Activated T-cell treated with anti-CD3 and anti-CD28 coated beads for 24 hours (primary cell): ENCODE measurements at places on chromosomes 4 and X.

DNA sequence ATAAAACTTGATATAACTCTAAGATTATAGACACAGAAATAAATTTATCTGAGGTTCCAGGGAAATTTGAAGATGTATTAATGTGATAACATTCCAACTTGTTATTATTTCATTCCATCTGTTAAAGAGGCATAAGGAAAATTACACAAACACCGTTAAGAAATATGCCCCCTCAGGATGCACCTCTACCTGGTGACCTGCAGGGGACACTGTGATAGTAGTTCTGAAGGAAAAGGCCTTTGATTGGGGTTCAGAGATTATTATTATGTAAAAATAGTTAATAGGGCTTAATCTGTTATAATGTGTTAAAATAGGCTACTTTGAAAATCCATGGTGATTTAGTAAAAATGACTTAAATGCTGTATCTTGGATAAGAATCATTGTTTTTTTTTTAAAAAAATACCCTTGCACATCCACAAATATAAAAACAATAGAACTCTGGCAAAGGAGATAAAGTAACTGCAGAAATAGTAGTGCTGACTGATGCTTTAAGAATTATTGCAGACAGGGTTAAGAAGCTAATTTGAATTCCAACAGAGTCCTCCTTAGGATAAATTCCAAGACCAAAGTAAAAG lies 6.1 kb upstream of the ABRAXAS1 start:
- no peak for DNase-seq

GRCh38 chrX:25015486-25016360 lies at the start of gene ARX:
Gene ARX, minus strand, starts transcription at chrX:25015965. Its CDS starts 228 bp downstream, at chrX:25015737.
- no peak for DNase-seq

- DNase-seq, result no peak
Observed at GRCh38 chr4:91914176-91914804, 389.5 kb upstream of the GRID2 start.

- no peak for DNase-seq
Observed at GRCh38 chrX:31213941-31214340, 142.1 kb upstream of the FTHL17 start.

GRCh38 chrX:102624105-102624504 lies 24.8 kb downstream of the ARMCX5 start:
- DNase-seq, result no peak

DNA sequence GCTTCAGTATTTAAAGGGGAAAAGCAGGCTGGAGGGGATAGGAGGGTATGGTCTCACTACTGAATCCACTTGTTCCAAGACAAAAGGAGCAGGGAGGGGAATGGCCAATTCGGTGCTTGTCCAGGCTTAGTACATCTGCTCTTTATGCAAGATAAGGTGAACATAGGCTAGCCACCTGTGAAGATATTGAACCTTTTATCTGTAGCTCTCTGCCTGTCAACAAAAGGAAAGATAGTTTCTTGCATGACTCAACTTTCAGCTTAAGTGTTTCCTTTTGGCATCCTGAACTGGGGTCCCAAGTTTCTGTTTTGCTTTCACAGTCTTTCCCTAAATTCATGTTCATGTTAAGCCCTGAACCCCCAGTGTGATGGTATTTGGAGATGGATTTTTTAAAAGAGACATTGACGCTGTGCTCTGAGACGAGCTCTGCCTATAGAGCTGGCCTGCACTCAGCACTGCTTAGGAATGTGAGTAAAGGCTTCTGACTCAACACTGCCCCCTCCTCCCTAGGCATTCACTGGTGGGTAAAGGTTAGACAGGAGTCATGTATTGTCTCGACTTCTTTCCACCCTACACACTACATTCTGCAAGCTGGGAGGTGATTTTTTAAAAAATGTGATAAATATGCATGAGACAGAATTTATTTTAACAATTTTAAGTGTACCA lies 28.2 kb downstream of the FAM149A start:
- no peak for DNase-seq

GRCh38 chrX:72247206-72247942 lies 8.5 kb upstream of the ERCC6L start:
- no peak for DNase-seq

DNA sequence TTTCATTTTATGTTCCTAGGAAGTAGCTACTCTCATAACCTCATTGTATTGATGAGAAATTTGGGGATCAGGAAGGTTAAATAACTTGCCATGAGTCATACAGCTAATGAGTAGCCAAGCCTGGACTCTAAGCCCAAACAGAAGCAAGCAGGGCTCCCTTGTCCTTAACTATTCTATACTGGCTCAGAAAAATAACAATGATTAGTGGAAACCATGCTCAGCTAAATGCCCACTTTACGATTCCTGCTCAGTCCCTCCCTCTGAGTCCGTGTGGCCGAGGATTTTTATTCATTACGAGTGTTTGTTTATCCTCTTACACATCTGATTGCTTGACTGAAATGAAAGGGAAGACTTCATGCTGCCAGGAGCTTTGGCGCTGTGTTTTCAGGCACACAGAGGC lies 100.9 kb downstream of the SLC34A2 start:
- DNase-seq, result no peak

DNA sequence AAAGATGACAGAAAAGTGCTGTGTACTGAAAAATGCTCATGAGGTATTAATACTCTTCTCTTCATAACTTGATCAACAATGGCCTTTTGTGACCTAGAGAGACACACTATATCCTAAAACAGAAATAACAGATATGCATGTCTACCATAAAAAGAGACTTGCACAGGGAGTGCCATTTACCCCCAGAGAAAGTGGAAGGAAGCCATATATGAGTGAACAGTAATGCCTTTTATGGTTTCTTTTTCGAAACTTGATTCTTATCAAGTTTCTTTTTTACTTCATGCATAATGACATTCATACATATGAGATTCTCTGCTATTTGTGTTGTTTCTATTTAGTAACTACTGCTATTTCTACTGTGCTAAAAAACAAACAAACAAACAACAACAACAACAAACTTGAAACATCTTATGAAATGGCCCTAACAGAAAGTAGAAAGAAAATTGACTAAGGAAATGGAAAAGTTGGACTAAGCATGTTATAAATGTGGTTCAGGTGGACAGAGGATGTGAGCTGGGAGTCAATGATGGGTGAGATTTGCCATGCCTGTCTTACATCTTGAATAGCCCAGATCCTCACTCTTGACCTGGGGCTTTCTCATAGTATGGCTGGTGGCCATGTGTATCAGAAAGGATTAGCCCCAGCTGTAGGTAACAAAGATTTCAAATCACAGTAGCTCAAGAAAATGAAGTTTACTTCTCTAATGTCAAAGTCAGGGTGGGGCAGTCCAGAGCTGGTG lies 43.8 kb downstream of the GEMIN8 start:
- no peak for DNase-seq

- DNase-seq, result no peak
Observed at GRCh38 chrX:97039363-97040029, 155.8 kb downstream of the RPA4 start.

DNA sequence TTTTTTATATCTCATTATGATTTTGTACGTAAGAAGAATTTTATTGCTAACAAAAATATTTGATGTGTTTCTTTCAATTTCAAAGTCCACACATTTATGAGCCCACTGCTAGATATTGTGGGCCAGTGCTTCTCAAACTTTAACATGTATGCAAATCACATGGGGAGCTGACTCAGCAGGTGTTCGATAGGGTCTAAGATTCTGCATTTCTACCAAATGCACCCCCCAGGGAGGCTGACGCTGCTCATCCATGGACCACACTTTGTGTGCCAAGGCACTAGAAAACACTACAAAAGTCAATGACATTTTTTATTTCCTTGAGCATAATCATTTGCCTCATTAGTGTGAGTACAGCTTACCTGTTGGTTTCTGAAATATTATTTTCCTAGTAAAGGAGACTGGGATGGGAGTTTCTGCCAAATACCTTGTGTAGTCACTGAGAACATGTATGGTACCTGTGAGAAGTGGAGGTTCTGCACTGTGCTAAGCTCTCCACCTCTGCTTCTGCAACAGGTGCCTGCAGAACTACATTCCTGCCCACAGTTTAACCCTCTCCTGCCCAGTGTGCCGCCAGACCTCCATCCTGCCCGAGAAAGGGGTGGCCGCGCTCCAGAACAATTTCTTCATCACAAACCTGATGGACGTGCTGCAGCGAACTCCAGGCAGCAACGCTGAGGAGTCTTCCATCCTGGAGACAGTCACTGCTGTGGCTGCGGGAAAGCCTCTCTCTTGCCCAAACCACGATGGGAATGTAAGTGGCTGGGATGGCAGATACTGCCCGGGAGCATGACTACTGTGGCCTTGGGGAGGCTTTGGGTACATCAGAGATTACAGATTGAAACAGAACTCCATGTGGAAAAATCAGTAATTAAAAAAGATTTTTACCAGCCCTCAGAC lies 68.9 kb upstream of the MND1 start:
- DNase-seq, result no peak

GRCh38 chr4:40525752-40526598 lies 103.7 kb downstream of the RBM47 start:
- DNase-seq, result no peak

- DNase-seq, result no peak
Observed at GRCh38 chr4:4871573-4872313, 12.3 kb downstream of the MSX1 start.

GRCh38 chr4:17894421-17894820 lies 83.6 kb downstream of the NCAPG start:
- DNase-seq, result no peak

DNA sequence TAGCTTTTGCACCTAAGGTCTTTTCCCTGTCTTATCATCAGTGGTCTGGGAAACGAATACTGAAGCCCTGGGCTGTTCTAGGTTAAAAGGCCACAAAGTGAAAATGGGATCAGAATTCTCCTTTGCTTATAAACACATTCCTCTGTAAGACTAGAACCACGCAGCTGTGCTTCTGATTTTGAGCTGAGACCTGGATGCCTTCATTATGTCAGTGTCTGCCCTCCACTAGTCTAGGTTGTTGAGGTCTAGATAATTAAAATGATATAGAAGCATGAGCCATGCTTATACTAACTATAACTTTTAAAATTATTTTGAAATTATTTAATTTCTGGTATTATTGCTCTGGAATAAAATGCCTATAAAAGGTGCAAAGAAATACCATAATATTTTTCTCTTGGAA lies 403.9 kb downstream of the ADGRL3 start:
- no peak for DNase-seq

DNA sequence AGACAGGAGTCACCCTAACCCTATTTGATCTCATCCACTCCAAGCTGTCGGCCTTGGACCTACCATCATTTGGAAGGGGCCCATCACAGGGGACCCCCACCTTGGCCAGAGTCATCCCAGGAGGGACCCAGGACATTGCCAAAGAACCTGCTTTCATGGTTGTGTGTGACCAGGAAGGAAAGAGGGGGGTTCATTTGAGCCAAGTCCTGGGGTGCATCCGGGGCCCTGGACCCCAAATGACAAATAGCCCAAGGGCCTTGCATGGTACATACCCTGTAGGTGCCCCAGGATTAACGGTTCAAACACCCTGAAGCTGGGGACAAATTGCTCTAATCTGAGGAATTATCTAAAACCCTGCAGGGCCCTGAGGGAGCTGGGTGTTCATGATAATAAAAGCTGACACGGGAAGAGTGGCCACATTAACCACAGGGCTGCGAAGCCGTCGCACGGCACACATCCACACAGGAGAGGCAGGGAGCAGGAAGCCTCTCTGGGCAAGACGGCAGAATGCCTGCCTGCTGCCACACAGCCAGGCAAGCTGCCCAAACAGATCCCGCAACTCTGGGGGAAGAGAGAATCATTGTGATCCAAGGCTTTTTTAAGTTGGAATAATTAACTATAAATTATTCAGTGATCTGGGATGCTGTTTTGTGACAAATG lies 28.2 kb upstream of the PPP2R2C start:
- no peak for DNase-seq

GRCh38 chr4:125044886-125045285 lies 269.9 kb upstream of the FAT4 start:
- no peak for DNase-seq

- DNase-seq, result no peak
Observed at GRCh38 chrX:72031634-72032033, 100.1 kb downstream of the RTL5 start.

DNA sequence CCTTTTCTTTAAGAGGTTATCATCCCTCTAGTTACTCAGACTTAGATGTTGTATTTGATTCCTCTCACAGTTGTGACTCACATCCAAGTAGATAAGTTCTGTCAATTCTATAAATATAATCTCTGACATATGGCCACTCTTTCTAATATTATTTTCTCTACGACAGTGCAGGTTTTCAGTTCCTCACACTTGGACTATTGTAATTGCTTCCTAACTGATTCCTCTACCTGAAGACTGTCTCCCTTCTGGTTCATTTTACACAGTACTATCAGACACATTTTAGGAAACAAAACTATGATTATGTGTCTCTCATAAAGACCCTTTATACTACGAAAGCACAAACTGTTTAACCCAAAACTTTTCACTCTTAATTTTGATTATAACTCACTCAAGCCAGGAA lies 31.3 kb upstream of the GNRHR start:
- no peak for DNase-seq

DNA sequence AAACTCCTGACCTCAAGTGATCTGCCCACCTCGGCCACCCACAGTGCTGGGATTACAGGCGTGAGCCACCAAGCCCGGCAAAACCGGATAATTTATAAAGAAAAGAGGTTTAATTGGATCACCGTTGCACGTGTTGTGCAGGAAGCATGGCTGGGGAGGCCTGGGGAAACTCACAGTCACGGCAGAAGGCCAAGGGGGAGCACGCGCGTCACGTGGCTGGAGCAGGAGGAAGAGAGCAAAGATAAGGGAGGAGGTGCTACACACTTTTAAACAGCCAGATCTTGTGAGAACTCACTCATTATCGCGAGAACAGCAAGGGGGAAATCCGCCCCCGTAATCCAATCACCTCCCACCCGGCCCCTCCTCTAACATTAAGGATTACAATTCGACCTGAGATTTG lies 177.9 kb upstream of the TENM3 start:
- no peak for DNase-seq

GRCh38 chr4:156103311-156103710 lies 149.6 kb upstream of the CTSO start:
- no peak for DNase-seq

GRCh38 chr4:14184265-14184664 lies 556.7 kb upstream of the BOD1L1 start:
- no peak for DNase-seq

DNA sequence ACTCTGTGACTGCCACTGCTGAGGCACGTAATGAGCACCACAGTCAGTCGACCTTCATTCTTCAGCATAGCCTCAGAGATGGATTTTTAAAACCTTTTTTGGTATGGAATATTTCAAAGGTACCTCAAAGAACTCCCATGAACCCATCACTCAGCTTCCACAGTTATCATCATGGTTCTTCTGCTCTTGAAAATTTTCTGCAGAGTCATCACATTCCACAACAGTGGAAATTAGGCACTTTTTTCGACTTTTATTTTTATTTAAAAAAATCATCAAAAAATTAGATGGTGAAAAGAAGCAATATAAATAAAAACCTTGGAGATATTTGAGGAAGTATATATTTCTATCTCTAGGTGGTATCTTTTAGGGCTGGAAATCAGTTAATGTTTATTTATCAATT lies 37.5 kb downstream of the TBC1D19 start:
- no peak for DNase-seq

DNA sequence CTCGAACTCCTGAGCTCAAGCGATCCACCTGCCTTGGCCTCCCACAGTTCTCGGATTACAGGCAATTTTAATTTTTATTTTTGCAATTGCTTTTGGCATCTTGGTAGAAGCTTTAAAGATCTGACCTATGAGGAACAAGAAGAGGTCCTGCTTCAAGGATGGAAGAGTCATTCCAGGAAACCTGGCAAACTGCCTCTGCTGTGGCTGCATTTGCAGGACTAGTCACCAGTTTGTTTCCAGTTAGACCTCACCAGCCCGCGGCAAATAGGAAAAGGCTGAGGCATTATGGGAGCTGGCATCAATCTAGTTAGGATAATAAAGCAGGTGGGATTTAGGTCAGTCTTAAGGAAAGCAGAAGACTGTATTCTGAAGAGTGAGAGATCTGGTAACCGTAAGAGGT lies 51.9 kb upstream of the LAS1L start:
- DNase-seq, result no peak
